Activated CD4-positive, alpha-beta T cell treated with anti-CD3 and anti-CD28 coated beads, Interleukin-2, amount 50 U/mL, for 4 hours (primary cell): ENCODE measurements at places on chromosomes 12 and 14.

DNA sequence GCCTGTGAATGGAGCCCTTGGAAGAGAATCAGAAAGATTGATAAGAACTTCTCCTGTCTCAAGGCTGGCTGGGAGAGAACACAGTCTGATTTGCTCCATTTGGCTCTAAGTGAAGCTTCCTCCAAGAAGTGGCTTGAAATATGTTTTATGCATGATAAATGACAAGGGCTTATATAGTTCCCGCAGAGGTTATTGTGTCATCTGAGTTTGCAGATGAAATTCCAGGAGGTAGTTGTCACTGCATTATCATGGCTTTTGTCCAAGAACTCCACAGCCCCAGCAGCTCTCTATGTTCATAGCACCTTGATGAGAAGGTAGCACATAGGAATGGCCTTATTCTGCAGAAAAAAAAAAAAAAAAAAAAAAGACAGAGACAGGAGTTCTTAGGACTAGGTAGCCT, 108.5 kb downstream of the DACT1 start:
- no peak for DNase-seq

GRCh38 chr14:32818581-32818980, 120.1 kb upstream of the NPAS3 start:
- no peak for DNase-seq

GRCh38 chr12:114508529-114509129, 102.7 kb upstream of the TBX5 start:
- DNase-seq: peak; percentile 42

- DNase-seq: peak; percentile 25
These were observed 102.7 kb downstream of the TMEM30B start for GRCh38 chr14:61178226-61179060.

DNA sequence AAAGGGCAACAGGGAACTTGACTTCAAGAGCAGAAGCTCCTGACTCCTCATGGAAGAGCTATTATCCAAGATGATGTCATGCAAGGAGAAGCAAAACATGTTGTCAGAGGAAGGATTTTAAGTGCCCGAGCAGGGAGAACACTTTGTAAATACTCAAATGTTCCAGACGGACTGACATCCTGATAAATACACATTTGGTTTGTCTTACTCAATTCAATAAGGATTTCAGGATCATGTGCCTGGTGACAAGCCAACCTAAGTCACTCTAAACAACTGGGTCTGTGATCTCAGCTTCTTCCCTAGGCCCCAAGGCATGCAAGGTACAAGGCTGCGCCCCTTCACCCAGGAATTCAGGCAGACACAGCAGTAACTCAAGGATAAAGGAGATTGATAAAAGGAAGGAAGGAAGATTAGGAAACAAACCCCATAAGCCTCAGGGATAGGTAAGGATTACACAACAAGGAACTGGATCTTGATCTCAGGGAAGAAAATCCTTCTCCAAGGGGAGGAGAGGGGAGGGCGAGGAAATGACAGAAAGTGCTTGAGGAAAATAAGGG, 26.8 kb upstream of the CEBPE start:
- no peak for DNase-seq

DNA sequence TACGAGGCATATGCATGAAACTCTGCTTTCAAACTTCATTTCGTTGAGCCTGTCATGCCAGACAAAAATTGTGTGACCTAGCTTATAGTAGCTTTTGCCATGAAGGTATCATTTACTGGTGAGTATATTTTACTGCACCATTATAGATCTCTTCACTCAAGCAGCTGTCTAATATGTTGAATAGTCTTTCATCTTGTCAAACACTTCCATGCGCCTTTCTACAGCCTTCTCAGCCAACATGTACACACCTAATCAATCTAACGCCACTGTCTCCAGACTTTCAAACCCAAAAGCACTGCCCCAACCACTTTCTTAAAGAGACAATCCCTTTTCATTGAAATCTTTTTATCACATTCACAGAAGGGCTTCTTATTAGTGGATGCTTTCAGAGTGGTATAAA, 757.4 kb downstream of the VRK1 start:
- no peak for DNase-seq

DNA sequence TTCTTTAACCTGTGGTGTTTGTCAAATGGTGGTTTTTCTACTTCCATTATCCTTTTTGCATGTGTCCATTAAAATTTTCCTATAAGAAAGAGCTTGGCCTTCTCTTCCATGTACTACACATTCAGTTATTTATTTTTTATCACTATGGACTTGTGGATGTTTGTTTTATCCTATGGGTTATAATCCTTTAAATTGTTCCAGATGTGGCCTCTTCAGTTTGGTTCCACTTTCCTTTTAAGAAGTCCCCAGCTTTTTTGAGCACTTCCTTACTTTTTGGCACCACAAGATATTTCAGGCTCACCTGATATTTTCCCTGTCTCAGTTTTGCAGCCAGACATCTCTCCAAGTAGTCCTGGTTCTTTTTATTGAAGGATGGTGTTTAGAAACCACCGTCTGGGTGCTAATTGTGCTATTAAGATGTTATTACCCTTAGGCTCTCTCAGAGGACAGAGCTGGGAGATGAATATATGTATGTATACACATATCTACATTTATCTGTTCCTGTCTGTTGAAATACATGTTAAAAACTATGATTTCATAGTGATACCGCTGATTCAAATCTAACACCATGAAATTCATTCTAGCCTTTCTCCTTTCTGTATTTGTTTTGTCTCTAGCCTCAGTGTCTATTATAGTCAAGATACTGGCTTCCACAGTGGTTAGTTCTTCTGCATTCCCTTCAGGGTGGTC, 408.5 kb upstream of the RGS6 start:
- no peak for DNase-seq

GRCh38 chr12:80912901-80913770, 24.6 kb downstream of the LIN7A start:
- no peak for DNase-seq

DNA sequence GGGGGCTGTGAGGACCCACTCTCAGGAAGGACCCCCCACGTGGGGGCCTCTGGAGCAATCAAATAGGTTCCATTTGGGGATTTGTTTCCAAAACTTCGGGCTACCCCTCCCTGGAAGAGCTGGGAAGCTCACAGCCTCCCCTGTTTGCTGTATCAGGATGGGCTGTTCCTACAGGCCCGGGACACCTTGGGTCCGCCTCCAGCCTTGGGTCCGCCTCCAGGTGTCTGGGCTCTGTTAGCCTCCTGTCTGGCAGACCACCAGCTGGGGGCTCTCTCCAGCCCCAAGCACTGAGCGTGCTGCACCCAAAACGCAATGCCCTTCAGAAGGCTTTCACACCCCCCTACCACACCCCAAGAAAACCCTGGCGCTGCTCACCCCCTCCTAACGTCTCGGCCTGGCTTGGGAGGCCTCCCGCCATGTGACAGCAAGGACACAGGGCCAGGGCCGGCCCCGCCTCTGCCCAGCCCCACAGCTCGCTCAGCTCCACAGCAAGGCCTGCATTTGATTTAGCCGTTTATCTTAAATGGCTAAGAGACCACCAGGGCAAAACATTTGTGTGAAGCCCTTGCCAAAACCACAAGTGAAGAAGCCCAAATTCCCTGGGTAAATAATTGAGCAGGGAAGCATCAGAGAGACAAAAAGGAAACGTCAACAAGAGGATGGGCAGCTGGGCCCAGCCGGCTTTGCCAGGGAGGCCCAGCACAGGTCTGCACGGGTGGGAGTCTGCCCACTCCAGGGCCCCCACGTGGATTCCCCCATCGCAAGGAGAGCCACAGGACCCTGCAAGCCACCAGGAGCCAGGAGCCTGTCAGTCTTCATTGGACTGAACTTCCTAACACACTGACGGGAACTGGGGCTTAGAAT, 39.9 kb downstream of the BCL11B start:
- no peak for DNase-seq

- no peak for DNase-seq
These were observed 61.9 kb upstream of the CMKLR1 start for GRCh38 chr12:108400900-108401480.

DNA sequence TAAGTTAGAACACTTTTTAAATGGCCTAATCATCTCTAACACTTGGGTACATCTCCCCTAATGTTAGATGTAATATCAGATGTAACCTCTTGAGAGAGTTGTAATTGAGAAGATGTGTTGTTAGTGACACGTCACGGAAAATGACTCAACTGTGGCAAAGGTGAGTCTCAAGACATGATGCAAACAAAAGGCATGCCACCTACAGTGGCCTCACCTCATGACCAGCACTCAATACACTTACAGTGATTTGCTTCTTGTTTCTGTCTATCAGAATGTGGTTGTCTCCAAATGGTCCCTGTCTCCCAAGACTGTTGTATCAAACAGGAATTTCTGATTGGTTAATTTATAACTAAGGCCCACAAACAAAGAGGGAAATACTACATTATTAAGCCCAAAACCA, 91.2 kb downstream of the SLC25A21 start:
- DNase-seq: no peak

- no peak for DNase-seq
These were observed 371.8 kb upstream of the PRICKLE1 start for GRCh38 chr12:42961395-42961794.

DNA sequence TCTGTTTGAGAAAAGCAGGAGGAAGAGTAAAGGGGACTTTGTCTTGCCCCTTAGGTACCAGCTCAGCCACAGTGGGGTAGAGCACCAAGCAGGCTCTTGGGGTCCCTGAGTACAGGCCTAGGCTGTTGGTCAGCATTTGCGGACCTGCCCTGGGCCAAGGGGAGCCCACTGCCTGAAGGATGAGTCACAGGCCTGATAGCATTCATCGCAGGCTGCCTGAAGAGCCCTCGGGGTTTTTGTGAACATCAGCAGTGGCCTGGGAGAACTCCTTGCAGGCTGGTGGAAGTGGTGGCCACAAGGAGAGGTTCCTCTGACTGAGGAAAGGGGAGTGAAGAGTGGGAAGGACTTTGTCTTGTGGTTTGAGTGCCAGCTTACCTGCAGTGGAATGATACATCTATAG, 25.0 kb upstream of the P2RX7 start:
- DNase-seq: no peak

- no peak for DNase-seq
These were observed 21.6 kb downstream of the TRPV4 start for GRCh38 chr12:109811624-109811995.

DNA sequence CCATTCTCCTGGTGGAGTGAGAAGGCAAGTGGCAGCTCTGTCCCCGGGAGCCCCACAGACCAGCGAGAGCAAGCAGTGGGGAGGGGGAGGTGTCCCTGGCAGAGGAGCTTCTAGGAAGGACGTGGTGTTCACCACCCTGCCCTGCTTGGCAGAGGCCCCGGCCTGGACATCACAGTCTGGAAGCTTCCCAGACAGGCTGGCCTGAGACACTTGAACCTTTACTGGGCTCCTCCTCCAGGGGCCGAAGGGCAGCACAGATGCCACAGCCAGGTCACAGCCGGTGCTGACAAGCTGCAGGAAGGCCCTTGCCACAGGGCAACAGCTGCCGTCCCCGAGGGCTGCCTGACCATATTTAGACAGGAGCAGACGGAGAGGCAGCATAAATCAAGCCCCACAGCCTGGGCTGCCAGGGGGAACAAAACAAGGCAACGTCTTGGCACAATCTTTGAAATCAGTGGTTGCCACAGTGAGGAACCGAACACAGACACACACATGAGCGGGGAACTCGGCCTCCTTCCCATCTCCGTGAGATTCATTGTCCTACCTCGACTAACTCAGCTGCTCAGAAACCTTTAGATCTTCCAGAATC, 28.5 kb downstream of the PRIMA1 start:
- no peak for DNase-seq

DNA sequence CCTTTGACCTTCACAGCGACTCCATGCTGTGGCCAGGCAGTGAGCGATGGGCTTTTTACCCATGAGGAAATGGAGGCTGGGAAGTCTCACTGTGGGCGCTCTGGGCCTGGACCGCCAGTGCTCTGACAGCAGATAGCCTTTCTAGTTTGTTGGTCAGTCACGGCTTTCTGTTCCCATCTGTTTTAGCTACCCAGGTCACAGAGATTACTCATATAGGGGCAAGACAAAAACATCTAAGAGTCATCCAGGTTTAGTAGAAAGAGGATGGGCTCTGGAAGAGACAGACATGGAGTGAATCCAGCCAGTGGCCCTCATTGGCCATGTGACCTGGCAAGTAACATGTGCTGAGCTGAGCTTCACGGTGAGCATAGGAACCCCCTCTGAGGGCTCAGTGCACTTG, 68.6 kb downstream of the MARK3 start:
- no peak for DNase-seq

GRCh38 chr12:96197503-96198272, 3.5 kb downstream of the ELK3 start:
- DNase-seq: no peak

DNA sequence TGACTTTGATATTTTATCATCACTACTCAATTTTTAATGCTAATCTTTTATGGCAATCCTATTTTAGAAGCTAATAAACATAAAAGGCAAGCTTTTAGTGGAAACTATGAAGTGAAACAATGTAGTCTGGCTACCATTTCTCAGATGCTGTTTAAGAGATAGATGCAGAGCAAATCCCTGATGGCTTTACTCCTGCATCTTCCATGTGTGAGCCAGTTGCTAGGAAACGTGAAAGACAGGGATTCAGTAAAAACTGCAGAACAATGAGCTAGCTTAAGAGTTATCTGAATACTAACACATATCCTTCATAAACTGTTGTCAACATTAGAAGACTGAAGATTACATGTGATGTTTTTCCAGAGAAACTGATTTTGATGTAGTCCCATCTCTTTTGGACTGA, 112.6 kb downstream of the SLC2A13 start:
- DNase-seq: no peak

DNA sequence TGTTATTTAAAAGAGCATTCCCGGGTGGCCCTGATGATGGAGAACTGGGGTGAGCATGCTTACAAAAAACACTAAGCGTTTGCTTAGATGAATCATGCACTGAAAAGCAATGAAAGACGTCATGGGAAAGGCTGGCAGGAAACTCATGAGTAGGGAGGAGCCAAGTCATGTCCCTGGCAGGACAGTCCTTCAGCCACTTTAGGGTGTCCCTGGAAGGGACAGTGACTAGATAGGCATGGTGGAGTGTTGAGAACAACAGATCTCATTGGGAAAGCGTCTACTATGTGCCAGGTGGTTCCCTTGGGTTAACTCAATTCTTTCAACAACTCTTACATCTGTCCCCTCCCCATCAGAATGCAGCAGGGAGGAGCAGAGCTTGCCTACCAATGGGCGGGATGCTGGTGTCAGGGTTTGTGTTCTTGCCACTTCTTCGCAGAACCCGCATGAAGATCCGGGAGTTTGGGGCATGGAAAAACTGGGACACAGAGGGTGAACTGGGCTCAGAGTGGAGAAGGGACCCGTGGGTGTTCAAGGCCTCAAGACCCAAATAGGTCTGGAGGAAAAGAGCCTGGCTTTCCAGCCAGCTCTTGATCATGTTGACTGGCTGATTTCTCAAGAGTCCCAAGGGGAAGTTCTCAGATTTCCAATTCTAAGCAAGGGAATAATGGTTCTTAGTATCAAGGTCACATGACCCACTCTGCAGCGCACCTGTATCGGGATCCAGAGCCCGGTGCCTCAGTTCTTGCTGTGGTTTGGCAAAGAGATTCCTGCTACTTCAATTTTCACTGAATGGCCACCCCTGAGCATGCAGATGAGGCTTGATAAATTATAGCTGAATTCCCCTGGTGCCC, 653.9 kb upstream of the TBX3 start:
- DNase-seq: no peak

DNA sequence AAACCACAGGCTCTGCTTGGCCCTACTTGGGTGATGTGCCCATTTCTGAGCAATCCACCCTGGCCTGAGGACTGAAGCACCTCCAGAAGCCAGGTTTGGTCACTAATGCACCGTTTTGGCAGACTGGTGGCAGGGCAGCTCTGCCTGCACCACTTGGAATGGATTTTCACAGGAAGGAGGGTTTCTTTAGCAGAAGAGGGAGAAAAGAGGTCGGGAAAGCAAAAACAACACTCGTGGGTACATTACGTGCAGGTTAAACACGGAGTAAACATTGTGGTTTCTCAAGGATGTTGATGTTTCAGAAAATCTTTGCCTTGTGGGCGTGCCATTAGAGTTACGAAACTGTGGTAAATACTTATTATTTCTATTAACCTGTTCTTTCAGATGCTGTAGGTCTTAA, 70.8 kb downstream of the KCNA5 start:
- no peak for DNase-seq
